ENCODE measurements at places on chromosomes 11 and 22.

DNA sequence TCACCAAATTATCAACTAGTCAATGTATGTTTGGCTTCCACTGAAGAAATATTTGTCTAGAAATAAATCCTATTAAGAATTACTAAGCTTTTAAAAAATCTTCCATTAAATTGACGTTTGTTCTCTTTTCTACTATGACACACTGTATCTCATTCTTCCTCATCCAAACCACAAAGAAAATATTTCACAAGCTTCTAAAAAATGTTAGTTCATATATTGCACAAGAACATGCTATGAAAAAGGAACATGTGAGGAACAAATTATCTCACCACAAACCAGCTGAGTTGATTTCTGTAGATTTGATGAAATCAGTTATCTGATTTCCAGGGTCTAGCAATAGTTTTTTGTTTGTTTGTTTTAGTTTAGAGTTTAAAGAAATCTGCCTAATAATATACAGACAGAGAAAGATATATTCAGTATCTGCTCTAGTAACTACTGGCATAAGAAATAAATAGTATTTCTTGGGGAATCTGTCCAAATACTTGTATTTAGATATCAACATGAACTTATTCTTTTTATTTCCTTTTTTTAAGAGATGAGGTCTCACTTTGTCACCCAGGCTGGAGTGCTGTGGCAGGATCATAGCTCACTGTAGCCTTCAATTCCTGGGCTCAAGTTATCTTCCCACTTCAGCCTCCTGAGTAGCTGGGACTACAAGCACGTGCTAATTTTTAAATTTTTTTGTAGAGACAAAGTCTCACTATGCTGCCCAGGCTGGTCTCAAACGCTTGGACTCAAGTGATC lies 161.7 kb downstream of the ATG16L2 start:
- DNase-seq: no peak

- peak; percentile 32 for DNase-seq
Observed at GRCh38 chr22:49331878-49332277, 495.8 kb downstream of the BRD1 start.

GRCh38 chr11:46659908-46660307 lies 40.5 kb downstream of the ARHGAP1 start:
- DNase-seq: no peak

DNA sequence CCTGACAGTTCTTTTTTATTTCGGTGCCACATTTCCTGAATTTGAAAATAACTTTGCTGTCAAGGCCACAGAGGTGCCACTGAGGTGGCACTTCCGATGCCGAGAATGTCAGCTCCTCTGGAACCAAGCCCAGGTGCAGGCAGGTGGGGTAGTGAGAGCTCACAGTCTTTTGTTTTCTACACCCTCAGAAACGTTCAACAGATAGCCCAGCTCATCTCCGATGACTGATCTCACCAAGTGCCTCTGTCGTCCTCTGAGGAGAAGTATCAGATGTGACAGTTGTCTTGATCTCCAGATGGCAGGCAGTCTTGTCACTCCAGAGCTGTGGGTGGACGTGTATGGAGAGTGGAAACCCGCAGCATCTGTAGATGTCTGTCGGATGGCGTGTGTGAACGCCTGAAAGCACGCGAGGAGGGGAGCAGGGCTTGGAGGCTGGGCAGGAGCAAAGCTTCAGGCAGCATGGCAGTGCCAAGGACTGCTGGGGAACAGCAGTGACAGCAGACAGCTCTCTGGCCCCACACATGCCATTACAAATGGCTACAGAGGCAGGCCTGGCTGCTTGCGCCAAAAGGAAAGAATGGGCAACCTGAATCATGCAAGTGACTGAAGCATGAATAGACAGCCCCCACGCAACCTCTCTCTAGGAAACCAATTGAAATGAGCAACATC lies 877.0 kb downstream of the OPCML start:
- no peak for DNase-seq

DNA sequence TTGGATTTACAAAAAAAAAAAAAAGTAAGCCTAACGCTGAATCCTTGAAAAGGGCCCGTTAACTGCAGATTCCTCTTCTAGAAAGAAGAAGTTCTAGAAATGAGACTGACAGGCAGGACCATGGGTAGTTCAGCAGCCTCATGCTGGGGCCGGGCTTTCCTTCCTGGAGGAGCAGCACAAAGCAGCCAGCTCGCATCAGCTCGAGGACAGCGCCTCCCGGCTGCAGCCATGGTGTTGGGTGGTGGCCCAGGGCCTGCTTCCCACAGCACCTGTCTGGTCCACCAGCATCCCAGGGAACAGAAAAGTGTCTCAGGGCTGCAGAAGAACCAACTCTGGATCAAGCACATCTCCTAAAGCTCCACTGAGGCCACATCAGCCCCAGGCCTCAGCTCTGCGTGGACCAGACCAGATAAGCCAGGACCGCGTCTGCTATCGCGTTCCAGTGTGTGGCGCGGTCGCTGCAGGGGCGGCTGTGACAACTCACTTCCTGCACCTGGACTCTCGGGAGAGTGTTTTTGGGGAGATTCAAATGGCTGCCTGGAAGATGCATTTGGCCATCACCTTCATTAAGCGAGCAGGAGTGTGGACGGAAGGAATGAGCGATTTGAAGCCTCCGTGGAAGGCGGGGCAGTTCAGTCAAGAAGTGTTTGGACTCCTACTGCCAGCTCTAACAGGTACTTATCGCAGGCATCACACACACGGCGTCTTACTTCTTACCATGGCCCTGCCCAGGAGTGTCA lies 53.5 kb downstream of the MYH9 start:
- DNase-seq: no peak

DNA sequence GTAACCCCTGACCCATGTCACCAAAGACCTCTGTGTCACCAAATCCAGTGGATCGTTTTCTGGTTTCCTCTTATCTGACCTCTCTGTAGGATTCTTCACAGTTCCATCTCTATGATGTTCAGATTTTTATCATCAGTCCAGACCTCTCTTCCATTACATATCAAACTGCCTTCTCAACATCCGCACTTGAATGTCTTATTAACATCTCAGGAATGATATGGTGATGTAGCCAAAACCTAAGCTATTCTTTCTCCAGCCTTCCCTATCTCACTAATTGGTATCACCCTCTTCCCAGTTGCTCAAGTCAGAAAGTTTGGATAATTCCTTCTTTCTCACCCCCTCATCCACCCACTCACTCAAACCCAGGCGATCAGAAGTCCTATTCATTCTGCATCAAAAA lies 13.4 kb downstream of the APLNR start:
- DNase-seq: no peak

- DNase-seq: peak; percentile 32
Observed at GRCh38 chr11:69663326-69663725, 11.8 kb downstream of the LTO1 start.

DNA sequence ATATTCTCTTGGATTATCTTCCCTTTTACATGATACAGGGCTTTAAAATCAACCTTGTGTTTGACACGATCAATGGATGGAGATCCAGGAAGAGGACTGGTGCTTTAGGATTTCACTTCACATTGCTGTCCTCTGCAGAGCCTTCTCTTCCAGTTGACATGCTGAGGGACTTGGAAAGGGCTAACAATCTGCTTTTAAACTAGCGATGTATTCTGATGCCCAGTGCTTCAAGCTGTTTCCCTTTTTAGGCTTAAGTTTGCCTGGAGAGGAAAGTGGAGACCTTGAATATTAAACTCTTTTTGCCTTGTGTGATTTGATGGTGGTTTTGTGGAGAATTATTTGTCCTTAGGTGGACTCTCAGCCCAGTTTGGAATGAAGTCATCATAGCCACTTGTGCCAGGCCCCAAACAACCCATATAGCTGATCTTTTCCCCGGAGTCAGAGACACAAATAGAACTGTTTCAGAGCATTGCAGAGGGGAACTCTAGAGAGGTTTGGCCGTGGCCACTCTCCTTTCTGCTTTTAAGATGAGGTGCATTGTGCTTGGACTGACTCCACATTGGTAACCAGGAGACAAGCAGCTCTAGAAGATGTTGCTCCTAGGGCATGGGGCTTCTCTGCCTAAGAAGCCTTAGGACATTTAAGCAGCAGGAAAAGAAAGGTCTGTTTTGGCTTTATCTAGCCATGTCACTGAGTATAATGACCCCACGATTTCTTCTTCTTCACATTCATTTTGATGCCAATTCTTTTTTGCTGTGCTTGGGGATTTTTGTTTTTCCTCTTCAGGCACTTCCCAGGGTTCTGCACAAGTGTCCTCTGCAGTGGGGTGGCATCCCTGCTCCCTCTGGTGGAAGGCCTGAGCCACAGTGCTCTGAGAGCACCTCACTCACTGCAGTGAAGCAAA lies 152.8 kb downstream of the NCAM1 start:
- peak; percentile 61 for DNase-seq

DNA sequence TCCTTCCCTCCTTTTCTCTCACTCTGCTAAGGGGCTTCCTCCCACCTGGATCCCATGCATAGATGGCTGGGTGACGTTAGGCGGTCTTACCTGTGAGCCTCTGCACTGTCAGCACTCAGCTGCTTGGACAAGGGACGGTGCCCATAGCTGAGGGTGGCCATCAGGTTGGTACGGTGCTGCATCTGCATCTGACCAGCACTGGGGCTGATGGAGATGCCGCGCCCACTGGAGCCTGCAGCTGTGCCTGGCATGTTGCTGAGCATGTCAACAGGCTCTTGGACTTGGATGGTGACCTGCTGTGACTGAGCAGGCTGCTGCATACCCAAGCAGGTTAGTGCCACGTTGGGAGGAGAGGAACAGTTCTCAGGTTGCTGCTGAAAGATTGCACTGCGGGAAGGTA lies 21.8 kb upstream of the APOA1 start:
- DNase-seq: no peak

DNA sequence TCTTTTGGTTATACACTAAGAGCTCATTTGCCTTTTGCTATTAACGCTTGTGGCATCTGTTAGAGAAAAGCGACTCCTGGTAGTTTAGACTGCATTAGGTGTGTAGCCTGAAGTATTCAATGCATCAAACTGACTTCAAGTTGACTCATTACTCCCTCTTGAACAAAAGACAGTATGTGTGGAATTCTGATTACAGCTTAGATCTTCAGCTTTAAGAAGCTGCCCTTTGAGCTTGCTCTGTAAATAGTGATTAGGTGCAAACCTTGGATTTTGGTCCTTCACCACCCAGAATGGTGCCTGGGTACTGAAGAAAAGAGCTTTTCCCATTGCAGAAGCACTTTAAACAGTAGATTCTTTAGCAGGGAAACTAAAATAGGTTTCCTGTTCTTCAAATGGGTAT lies 62.1 kb downstream of the FAT3 start:
- DNase-seq: no peak

- DNase-seq: no peak
Observed at GRCh38 chr11:85889676-85890579, 34.7 kb downstream of the CCDC83 start.

DNA sequence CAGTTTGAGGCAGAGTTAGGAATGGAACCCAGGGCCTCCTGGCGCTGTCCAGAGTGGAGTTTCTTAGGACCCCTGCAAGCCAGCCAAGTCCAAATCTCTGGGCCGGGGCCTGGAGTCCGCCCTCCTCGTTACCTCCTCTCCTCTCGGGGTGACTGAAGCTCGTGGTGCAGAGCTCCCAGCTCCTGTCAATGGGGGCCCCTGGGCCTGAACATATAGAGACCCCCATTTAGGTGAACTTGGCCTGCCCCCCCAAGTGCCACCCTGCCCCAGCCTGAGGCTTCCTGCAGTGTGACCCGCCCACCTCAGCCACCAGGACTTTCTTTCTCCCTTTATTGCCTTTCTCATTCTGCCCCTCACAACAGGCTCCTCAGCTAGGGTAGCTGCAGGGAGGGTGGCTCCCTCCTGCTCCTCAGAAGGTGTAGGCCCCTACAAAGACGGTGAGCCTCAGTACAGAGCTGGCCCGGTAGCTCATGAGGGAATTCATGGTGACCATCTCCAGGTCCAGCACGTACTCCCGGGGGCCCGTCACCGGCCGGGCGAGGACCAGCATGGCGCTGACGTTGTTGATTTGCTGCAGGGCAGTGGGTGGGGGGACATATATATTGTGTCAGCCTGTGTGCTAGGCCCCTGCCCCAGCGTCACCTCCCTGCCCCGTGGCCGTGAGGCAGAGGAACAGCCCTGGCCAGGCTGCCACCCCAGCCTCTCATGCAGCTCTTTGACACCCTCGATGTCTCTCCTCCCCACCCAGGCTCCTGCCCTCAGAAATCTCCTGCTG lies 5.9 kb downstream of the EFEMP2 start:
- DNase-seq: no peak

GRCh38 chr22:43401661-43402060 lies 10.2 kb upstream of the MPPED1 start:
- DNase-seq: no peak

GRCh38 chr11:118247041-118247440 lies 5.1 kb downstream of the MPZL3 start:
- no peak for DNase-seq

- no peak for DNase-seq
Observed at GRCh38 chr22:39925909-39926679, 25.2 kb downstream of the GRAP2 start.

DNA sequence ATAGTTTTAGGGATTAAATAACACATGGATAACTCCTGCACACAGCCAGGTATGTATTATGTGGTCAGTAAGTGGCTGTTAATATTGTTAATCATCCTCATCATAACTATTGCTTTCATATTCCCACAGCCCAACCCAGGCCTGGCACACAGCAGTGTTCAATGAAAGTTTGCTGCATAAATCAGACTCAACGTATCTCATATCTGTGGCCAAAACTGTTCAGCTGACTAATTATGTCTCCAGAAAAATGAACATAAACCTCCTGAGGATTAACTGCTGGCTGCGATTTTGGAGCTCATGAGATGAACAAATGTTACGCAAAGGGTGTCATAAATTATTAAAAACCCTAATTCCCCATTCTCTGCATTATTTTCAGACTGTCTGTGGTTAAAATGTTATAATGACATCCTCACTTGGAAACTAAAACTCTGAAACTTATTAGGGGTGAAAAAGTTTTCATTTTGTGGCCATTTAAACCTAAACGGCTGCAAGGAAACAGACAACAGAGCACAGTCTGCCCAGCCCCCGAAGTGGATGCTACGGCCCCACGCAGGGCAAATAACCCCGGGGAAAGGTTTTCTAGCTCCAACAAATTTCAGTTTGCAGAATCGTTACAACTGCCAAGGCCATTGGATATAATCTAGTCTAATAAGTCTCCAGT lies 17.3 kb downstream of the ABCC8 start:
- no peak for DNase-seq

DNA sequence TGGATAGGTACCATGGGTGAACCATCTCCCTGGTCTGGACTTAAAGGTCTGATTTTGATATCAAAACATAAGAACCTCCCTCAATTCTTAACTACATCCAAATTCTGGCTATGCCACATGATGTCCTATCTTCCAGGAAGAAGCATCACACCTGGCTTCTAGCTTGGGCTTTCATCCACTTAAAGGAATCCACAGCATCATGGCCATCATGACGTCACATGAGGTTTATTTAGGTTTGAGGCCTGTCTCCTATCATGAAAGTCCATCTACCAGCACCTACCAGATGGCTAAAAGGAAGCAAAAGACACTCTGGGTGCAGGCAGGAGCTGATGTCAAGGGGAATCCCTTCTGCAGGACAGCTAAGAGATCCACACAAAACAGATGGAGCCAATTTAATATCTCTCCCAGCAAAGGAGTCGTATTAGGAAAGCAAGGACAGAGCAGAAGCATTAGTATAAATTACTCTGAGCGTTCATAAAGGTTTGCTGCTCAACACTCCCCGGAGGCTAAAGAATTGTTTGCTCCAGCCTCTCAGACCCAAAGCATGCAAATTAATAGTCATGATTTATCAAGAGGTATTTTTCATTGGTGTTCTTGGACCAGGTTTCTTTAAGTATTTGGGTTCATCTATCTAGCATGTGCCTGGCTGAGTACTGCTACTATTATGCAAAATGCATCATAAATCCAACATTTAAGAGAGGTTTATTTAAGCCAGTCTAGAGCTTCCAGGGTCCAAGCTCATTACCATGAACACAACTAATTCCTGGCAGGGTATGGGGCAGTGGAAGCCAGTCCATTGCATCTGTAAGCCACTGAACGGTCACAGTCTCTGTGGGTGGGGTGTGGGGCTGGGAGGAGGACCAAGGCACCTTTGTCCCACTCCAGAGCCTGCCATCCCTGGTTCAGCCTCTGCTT lies 47.2 kb downstream of the GALNT18 start:
- DNase-seq: peak; percentile 3
